ENCODE measurements at places on chromosomes 6 and 20.

- no peak for DNase-seq
Measured at GRCh38 chr6:47203938-47204611, 105.6 kb downstream of the TNFRSF21 start.

DNA sequence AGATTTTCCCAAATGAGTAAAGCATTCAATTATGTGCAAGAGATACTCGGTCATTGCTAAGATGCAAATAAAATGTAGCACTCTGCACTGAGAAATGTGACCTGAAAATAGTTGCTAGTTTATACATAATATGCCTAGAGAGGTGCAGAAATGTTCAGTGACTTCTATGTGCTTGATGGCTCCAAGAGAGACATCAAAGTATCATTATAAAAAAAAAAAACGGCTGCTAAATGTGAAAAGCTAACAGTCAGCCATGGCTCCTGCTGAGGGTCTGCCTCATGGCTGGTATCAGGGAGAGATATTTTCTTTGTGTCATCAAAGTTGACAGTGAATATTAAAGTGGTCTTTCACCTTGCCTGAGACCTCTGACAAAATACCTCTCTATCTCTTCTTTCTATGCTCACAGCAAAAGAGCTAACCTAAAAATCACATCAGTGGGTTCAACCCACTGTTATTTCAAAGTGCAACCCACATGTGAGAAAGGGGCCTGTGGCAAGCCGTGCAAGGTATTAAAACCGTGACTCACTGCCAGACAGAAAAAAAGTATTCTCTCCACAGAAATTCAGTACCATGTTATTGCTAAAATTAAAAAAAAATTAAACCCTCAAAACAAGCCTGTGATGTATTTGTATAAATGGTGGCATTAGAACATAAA lies 259.0 kb downstream of the HIVEP2 start:
- DNase-seq = no peak

DNA sequence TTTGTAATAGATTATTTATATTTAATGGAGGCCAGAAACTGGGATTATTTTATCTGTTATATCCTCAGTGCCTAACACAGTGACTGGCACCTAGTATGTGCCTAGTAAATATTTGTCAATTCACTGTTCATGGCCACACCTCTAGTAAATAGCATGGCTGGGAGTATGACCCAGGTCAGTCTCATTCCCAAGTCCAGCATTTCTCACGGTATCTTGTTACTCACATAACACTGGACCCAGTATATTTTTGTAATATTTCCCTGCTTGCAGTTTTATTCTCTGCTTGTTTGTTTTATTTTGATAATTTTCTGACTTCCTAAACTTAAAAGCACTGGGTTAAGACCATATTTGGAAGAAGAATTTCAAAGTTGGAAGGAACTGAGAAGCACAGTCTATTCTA lies 47.7 kb downstream of the CTNNBL1 start:
- no peak for DNase-seq

GRCh38 chr20:36825385-36826104 lies 50.4 kb upstream of the TLDC2 start:
- DNase-seq = no peak

DNA sequence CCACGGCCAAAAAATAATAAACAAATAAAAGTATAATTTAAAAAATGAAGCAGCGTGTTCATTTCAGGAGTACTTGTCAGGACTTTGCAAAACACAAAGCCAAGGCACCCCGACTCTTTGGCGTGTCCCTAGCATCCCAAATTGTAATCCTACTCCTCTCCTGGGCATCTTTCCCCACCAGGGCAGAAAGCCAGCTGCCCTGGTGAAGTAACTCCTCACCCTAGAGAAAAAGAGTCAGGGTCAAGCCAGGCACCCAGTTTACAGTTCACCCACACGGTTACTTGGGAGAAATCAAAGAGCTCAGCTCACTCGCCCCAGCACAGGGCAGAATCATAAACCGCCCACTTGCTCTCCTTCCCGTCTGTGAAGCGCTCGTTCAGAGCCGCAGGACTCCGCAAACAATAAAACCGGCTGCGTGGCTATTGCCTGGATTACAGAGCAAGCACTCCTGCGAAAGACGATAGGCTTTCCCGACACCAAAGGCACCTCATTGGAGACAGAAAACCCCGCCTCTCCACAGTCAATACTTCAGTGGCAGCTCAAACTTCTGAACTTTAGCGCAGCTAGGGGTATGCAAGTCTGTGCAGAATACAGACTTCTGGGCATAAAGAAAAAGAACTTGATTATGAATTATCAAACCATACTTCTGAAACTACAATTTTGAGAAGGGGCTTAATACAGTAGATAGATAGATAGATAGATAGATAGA lies 73.0 kb upstream of the NHSL1 start:
- DNase-seq = peak; percentile 84

DNA sequence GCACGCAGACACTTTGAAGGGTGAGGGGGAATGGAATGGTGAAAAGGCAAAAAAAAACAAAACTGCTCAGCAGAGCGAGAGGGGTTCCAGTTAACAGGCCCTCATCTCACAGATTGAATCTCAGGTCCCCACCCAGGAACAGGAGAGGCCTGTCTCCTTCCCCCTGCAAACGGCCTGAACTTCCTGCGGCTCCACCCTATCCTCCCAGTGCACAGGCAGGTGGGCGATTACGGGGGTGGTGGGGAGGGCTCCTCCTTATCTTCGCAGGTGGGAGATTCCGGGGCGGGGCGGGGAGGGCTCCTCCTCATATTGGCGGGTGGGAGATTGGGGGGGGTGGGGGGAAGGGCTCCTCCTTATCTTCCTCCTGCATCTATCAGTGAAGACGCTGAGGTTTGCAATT lies 129.0 kb downstream of the SOX4 start:
- DNase-seq = no peak

GRCh38 chr20:58102744-58103516 lies 125.5 kb downstream of the ANKRD60 start:
- DNase-seq = no peak

- no peak for DNase-seq
Measured at GRCh38 chr6:116282698-116283097, 3.0 kb upstream of the TSPYL1 start.

DNA sequence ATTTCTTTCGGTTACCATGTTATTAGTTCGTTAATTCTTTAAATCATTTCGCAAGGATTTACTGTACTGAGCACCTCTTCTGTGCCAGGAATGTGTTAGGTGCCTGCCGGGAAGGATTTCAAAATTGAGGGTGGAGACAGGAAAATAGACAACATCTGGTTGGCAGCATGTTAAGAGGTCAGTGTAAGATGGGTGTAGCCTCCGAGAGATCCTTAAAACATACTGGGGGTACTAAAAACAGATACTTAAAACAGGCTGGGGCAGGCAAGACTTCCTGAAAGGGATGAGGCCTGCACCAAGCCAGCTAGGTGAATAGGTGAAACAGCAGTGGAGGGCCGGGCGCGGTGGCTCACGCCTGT lies 178.0 kb upstream of the SGK1 start:
- DNase-seq = no peak

GRCh38 chr6:153059757-153060156 lies 57.2 kb upstream of the MTRF1L start:
- no peak for DNase-seq

DNA sequence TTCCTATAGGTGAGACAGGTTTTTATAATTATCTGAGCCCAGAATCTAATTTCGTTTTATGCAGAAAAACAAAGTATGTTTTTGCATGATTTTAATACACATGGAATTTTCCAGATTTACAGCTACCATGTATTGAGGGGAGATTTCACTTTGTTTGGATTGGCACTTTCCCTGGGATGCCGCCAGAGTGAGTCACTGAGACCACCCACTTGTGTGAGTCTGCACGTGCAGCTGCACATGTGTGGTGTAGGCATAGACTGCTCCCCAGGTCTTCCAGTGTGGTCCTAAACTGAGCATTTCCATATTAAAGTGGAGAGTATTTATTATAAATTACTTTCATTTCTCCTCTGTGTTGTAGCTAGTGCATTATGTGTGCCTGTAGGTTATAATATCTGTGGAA lies 186.8 kb downstream of the UBE3D start:
- no peak for DNase-seq

GRCh38 chr6:105896821-105897095 lies 189.4 kb upstream of the PRDM1 start:
- DNase-seq = no peak

GRCh38 chr6:5116243-5116991 lies 31.3 kb downstream of the PPP1R3G start:
- no peak for DNase-seq

- no peak for DNase-seq
Measured at GRCh38 chr6:37822851-37823682, 3.5 kb downstream of the ZFAND3 start.

GRCh38 chr6:10323018-10323417 lies 91.9 kb downstream of the TFAP2A start:
- no peak for DNase-seq

DNA sequence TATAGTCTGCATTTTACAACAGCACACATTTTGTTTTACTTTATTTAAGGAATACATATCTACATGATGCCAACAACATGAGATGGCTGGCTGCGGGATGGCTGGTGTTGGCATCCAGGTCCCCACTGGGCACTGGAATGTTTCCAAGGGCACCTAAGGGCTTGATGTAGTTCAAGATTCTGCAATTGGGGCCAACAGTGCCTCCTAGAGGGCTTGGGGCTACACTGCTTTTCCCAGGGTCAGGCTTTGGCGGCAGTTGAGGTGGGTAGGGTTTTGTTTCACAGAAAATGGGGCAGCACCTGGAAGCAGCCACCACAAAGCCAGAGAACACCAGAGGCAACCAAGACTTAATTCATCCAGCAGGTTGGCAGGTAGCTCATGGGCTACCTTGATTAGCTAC lies 202.2 kb upstream of the PRND start:
- DNase-seq = peak; percentile 62

GRCh38 chr6:3310051-3310448 lies 51.3 kb downstream of the PSMG4 start:
- DNase-seq = no peak

DNA sequence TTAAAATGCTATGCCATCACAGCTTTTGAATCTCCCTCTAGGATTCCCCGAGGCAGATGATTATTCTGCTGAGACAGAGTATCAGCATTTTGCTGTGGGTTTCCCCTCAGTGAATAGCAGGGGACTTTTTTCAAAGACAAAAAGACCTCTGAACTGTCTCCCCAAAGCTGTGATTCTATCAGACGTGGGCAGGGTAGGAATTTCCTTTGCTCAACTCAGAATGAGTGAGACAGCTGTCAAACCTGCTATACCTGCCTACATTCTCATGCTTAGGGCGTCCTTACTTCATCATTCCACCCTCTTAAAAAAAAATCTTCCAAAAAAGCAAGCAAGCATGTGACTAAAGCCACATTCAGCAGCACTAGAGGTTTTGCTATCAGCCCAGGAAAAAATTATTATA lies 147.6 kb upstream of the FAM83B start:
- no peak for DNase-seq

- no peak for DNase-seq
Measured at GRCh38 chr20:3258429-3258828, 19.4 kb upstream of the SLC4A11 start.

- DNase-seq = no peak
Measured at GRCh38 chr6:25346064-25346463, 66.9 kb downstream of the CARMIL1 start.

GRCh38 chr20:31595654-31596411 lies 9.3 kb upstream of the ID1 start:
- DNase-seq = peak; percentile 77

DNA sequence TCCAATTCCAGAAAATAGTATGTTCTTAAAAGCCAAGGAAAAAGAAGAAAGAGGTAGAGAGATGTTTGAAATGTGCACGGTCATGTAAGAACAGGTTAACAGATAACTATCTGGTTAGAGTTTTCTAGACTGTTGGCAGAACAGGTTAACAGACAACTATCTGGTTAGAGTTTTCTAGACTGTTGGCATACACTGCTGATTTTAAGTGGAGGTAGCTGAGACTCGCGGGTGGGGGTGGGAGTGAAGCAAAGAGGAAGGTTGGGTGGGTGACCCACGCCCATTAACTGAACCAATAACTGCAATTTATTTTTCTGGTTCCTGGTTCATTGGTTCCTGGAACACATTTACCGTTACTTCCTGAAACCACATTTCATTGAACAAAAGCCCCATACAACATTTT lies 157.5 kb downstream of the ELOVL4 start:
- no peak for DNase-seq

- no peak for DNase-seq
Measured at GRCh38 chr20:50345712-50346373, 155.2 kb downstream of the CEBPB start.

GRCh38 chr6:31354158-31354863 lies 2.7 kb downstream of the HLA-B start:
- DNase-seq = no peak

DNA sequence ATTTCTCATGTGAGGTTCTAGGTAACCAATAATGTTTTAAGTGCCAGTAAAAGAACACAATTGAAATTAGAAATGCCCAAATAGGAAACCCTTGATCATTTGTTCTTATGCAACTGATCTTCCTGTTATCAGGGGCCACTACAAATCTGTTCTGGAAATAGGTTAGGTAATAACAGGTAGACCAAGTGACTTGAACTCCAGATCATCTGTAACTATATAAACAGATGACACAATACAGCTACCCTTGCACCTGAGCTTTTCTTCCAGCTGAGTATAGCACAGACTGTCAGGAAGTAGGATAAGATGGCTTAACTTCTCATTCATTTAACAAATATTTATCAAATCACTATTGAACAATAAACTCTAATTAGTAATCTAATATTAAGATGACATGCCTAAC lies 52.5 kb downstream of the MAN1A1 start:
- DNase-seq = no peak

GRCh38 chr20:41137614-41138474 lies 501 bp downstream of the PLCG1 start:
- DNase-seq = peak; percentile 90

DNA sequence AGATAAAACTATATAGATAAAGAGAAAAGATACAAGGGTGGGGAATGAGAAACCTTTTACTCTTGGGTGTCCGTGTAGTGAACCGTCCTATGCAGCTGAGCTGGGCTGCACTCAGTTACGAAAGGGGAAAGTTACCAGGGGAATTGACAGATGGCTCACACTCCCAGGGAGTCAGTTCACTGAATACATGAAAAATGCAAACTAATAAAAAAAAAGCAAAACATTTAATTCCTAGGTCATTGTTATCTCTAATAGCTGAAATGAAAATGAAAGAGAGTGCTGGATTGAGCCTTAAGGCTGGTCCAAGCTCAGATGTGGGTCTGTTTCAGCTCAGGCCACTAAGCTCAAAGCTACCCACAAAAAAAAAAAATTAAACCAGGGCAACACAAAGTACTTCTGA lies 138.0 kb downstream of the THBS2 start:
- no peak for DNase-seq

DNA sequence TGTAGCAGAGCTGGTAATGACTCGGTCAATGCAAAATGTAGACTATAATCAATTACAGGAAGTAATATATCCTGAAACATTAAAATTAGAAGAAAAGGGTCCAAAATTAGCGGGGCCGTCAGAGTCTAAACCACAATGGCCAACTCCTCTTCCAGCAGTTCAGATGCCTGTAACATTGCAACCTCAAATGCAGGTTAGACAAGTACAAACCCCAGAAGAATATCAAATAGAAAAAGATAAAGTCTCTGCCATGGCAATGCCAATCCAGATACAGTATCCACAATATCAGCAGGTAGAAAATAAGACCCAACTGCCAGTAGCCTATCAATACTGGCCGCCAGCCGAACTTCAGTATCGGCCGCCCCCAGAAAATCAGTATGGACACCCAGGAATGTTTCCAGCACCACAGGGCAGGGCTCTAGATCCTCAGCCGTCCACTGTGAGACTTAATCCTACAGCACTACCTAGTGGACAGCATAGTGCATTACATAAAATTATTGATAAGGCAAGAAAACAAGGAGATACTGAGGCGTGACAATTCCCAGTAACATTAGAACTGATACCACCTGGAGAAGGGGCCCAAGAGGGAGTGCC lies 158.4 kb downstream of the GPX5 start:
- DNase-seq = no peak

GRCh38 chr6:93468291-93468690 lies 48.9 kb upstream of the EPHA7 start:
- DNase-seq = peak; percentile 51

Measured in ecto neural progenitor cell (in vitro differentiated cells).